ENCODE measurements at places on chromosomes 13 and 19.

DNA sequence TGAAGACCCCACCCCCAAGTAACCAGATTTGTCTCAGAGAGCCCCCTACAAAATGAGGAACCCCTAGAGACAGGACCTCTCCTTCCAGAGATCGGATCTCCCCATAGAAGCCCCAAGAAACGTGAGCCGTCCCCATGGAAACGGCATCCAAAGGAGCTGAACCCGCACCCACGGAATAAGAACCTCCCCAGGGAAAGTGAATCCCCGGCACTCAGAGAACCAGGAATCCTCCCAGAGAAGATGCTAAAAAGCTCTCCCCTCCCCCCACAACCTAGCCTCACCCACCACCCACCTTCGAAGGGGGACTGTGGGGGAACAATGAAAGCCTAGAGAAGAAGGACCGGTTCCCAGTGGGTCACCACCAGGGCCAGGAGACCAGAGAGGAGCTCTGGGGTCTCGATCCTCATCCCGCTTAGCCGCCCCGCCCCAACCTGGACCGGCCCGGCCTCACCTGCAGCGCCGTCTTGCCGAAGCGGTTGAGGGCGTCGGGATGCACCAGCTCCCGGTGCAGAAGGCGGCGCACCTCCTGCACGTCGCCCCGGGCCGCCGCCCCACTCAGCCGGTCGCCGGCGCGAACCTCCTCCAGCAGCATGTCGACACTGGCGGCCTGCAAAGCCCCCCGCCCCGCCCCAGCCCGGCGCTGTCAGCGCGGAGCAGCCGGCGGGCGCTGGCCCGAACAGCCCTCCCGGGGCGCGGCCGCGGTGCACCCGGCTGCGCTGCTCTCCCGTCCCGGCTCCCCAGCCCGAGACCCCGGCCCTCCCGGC lies 535 bp downstream of the CDKN2D start:
- DNase-seq, result no peak

GRCh38 chr19:12687496-12688196 lies at the start of gene GNG14:
TSS of gene GNG14 (plus strand) at chr19:12687998. CDS start at chr19:12688049, 51 bp downstream.
- no peak for DNase-seq

DNA sequence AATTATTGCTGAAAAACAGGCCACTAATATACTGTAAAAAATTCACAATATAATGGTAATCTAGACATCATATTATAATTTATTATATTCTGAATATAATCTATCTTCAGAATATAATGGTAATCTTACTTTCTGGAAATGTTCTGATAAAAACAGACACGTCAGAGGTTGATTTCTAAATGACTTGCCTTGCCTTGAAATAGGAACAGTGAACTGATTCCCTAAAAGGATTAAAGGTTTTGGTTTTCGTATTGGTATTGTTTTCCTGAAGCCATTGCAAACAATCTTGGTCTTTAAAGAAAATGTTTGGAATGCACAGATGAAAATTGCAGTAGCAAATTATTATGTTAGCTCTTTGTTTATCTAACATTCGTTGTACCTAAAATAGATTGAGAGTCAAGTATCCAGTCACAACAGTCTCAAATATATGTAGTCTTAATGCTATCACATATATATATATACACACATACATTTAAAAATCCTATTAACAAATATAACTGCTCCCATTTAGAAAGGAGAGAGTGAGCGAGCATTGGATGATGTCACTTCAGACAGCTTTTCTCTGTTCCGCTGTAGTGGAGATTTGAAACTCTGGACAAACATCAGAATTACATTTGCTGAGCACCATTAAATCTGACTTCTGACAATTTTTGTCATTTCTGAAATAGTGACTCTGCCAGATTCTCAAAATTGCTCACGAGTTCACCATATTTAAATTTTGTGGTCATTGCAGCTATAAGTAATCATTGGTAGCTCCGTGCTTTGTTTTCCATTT lies 1.7 kb downstream of the ITM2B start:
- DNase-seq, result no peak

DNA sequence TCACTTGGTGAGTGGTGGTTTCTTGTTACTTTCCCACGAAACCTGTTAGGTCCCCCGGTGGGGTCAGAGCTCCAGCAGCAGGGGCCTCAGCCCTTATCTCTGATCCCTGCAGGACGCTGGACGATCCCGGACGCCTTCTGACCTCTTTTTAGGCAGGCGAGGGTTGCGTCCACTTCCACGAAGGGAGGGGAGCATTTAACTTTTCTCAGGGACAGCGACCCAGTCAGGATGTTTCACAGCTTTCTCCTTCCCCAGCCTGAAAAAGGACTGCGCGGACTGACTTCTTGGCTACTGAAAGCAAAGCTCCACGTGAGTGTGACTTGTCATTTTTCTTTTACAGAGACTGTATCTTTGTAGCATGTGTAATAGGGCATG lies 692 bp downstream of the ZNF234 start:
- DNase-seq, result no peak

DNA sequence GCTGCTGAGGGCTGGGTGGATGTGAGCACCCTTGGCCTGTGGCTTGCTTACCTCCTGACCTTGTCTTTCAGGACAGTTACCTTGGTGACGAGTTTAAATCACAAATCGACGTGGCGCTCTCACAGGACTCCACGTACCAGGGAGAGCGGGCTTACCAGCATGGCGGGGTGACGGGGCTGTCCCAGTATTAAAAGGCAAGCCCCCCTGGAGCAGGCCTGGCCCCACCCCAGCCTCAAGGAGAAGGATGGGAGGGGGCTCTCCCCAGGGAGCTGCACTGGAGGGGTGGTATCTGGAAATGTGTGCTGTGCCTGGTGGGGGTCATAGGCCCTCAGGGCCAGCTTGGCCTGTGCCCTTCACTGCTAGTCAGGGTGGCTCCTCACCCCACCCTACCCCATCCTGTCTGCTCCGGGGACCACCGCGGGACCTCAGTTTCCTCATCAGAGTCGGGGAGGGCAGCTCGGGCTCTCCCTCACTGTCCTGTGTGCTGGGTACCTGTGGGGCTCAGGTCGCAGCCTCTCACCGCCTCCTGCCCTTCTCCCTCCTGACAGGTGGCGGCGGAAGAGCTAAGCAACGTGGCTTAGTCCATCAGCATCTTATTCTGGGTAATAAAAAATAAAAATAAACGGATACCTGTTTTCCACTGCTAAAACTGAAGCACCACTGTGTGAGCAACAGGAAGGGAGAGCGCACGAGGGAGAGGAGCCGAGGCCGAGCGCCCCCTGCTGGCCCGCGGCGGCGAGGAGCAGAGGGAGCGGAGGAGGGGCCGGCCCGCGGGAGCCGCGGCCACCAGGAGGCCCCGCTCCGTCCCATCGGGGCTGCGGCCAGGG lies 29.8 kb downstream of the CERS1 start:
- DNase-seq, result no peak

DNA sequence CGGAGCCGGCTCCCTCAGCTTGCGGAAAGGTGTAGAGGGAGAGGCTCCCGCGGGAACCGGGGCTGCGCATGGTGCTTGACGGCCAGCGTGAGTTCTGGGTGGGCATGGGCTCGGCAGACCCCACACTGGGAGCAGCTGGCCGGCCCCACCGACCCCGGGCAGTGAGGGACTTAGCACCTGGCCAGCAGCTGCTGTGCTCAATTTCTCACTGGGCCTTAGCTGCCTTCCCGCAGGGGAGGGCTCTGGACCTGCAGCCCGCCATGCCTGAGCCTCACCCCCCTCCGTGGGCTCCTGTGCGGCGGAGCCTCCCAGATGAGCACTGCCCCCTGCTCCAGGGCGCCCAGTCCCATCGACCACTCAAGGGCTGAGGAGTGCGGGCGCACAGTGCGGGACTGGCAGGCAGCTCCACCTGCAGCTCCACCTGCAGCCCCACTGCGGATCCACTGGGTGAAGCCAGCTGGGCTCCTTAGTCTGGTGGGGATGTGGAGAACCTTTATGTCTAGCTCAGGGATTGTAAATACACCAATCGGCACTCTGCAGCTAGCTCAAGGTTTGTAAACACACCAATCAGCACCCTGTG lies 1141.8 kb downstream of the PCDH17 start:
- DNase-seq, result no peak

DNA sequence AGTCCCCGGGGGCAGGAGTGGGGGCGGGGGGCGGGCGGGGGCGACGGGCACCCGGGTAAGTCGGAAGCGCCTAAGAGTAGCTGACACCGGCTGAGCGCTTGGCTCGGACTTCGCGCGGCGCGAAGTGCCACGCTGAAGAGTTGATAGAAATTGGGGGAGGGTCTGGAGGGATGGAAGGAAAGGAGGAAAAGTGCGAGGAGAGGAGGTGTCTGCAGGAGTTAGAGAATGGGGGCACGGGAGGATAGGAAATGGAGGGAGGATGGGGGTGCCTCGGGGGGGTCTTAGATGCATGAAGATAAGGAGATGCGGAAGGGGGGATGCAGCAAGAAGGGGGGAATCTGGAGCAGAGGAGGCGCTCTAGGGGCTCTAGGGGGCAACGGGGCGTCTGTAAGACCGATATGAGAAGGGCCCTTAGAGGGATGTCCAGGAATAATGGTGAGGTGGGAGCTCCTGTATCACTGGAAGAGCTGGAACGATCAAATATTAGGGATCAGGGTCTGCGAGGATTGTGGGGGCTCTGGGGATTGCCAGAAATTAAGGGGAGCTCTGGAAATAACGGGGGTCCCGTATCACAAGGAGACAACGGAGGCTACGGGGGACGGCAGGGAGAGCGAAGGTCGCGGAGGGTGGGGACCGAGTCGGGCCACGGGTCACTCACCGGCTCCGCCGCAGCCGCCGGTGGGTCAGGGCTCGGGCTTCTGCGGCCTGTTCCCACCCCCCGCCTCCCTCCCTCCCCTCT lies at the start of gene MYPOP:
MYPOP (minus strand) TSS at position 702 of the 739 bp plus-strand sequence. CDS start 840 bp downstream, outside the sequence.
- no peak for DNase-seq

GRCh38 chr19:45852145-45852750 lies 10.7 kb downstream of the SYMPK start:
- no peak for DNase-seq

GRCh38 chr19:39969681-39970424 lies 1.1 kb upstream of the PSMC4 start:
- no peak for DNase-seq

- DNase-seq, result peak; percentile 34
Observed at GRCh38 chr19:53906211-53907192, 2.6 kb upstream of the CACNG7 start.

- no peak for DNase-seq
Observed at GRCh38 chr19:20078581-20079031, 806 bp downstream of the ZNF90 start.

GRCh38 chr13:93416736-93417355 lies 190.2 kb downstream of the GPC6 start:
- no peak for DNase-seq

- peak; percentile 73 for DNase-seq
Observed at GRCh38 chr19:10388957-10389356, 8.6 kb upstream of the TYK2 start.

GRCh38 chr19:5186293-5187050 lies 154.1 kb downstream of the PTPRS start:
- no peak for DNase-seq

GRCh38 chr13:38444904-38445303 lies 95.3 kb downstream of the UFM1 start:
- DNase-seq, result no peak

DNA sequence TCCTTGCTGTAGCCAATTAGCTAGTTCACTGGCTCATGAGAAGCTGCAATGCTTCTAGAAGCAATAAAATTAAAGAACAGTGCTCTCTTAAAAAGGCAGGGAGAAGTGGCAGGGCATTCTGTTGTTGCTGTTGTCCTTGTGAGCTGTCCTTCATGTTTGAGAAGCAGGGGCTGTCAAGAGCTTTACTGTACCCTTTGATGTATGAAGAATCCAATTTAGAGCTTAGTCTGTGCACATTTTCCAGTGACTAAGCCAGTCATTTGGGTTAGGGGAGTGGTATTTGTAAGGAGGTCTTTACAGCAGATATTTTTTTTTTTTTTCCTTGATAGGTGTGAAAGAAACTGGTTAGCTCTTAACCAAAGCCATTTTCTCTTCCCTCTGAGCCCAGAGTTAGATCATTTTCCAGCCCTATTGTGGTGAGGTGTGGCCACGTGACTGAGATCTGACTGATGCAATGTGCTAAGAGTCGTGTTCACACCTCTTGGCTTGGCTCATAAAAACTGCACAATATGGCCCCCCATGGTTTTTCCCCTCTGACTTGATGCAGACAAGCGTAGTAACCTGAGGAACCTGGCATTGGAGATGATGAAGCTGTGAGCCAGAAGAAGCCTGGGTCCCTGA lies 309.6 kb upstream of the TMTC4 start:
- DNase-seq, result no peak

- DNase-seq, result no peak
Observed at GRCh38 chr13:103066781-103067345, 646 bp upstream of the SLC10A2 start.

GRCh38 chr13:76029088-76029487 lies 393.0 kb downstream of the LMO7 start:
- no peak for DNase-seq

- no peak for DNase-seq
Observed at GRCh38 chr19:8039231-8039630, 13.3 kb upstream of the CCL25 start.

DNA sequence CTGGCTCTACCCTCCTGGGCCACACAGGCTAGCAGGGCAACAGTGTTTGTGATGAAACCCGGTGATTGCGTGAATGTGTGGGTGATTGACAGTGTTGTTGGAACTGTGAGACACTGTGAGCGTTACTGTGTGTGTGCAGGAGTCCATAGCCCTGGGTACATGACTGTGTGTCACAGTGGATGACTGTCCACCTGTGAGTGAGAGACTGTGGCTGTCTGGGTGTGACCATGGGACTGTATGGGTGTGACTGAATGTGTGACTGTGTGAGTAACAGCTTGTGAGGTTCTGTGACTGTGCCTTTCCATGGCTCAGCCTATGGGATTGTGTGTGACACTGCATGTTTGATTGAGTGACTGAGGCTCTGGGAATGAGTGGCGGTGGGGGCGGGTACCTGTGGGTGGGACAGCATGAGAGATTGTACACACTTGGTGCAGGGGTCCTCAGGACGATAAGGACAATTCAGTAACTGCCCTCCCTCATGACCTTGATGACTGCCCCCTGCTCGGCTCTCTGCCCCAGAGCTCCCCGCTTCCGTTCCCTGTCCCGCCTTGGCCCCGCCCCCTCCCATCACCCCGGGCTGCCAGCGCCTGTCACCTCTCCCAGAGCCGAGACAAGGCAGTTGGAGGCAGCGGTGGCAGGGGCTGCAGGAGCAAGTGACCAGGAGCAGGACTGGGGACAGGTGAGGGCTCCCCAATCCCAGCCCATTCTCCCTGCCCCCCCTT lies at the start of gene GIPR:
GIPR (plus strand) TSS at position 602 of the 722 bp plus-strand sequence. CDS start 1,300 bp downstream, outside the sequence.
- DNase-seq, result no peak

Data from activated CD4-positive, CD25-positive, alpha-beta regulatory T cell treated with anti-CD3 and anti-CD28 coated beads, Interleukin-2, amount 50 U/mL, for 16 hours (primary cell).